HCT116 (cell line): ENCODE measurements at places on chromosomes 6 and 20.

GRCh38 chr6:37495244-37495934 lies 4.3 kb downstream of the CCDC167 start:
- DNase-seq = no peak
- no peak overlapping the region for H3K4me3 ChIP-seq
- peaks cover 4% of the 10 kb centered on the region; the same call in 1 of the 2 replicates for H3K4me1 ChIP-seq
- H3K27me3 ChIP-seq = no peaks in the 10 kb centered on the region
- no peak overlapping the region for H3K27ac ChIP-seq
- no peaks in the 10 kb centered on the region for H3K36me3 ChIP-seq

DNA sequence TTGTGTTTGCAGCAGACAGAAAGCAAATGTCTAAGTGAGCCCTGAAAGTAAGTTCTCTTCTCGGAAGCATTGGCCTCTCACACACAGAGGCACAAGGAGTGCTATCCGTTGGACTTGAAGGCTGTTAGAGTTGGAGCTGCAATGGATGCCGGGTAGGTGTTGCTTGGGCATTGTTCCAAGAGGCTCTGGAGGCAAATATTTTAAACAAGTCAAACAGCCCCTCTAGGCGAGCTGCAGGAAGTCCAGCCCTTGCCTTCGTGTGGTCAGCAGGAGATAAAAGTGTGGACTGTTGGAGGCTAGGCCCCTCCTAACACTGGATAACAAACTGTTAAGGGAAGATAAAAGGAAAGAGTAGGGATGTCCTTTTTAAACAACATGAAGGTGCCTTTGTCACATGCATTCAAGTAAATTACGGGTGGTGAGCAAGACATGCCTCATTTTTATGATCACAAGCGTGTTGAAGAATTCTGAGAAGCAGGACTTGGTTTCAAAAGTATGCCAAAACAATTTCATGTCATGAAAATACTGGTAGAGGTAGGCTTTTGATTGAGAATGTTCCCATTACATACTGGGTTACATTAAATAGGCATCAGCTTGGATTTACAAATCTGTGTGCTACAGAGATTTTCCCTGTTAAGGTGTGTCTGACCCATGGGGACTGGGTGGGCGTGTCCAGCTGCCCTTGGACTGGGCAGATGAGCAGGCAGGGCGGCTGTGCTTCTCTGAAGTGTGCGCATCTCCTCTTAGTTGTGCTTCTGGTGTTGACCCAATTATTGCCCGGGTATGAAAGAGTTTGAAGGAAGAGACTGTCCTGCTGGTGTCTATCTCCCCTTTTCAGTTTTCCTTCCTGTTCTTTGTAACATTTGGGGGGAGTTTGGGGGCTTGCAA lies 57.5 kb downstream of the RREB1 start:
- no peaks in the 10 kb centered on the region for H3K36me3 ChIP-seq
- H3K27ac ChIP-seq = no peak overlapping the region
- peaks cover 52% of the 10 kb centered on the region for H3K4me1 ChIP-seq
- no peak overlapping the region for H3K4me3 ChIP-seq
- no peaks in the 10 kb centered on the region for H3K27me3 ChIP-seq

- no peaks in the 10 kb centered on the region for H3K36me3 ChIP-seq
- H3K4me1 ChIP-seq = no peaks in the 10 kb centered on the region
- no peaks in the 10 kb centered on the region for H3K27me3 ChIP-seq
- H3K4me3 ChIP-seq = no peak overlapping the region
- DNase-seq = no peak
Measured at GRCh38 chr20:42083280-42083679, 465.1 kb upstream of the CHD6 start.

DNA sequence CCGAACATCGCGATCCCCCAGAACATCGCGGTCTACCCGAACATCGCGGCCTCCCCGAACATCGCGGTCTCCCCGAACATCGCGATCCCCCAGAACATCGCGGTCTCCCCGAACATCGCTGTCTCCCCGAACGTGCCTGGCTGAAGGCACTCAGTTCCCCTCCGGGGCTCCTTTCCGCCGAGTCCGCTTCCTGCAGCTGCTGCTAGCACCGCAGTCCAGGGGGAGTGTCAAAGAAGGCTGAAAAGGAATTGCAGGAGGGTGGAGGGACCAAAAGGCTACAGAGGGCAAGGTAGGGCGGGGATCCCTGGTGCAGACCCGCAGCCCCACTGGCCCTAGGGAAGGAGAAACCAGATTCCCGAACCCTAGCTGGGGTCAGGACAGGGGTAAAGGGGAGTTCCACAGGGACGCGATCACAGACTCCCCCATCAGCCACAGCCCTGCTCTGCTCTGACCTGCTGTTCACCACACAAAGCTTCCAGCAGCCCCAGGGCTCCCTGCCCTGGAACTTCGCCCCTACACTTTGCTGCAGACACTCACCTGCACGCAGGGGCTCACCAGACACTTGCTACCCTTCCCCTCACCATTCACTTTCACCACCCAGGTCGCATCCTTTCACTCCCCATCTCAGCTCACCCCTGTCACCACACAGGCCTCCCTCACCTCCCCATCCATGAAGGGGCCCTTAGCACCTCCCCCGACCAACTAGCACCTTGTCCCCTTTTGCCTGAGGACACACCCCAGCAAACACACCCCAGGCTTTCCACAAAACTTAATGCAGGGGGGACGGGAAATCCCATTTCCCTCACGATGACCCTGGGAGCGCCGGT lies 1.7 kb downstream of the ULBP1 start:
- DNase-seq = no peak
- no peaks in the 10 kb centered on the region for H3K27me3 ChIP-seq
- H3K4me3 ChIP-seq = no peak overlapping the region
- peaks cover 22% of the 10 kb centered on the region for H3K4me1 ChIP-seq
- no peak overlapping the region for H3K27ac ChIP-seq
- H3K36me3 ChIP-seq = no peaks in the 10 kb centered on the region

GRCh38 chr20:24042646-24043045 lies 54.1 kb upstream of the GGTLC1 start:
- no peak overlapping the region for H3K27ac ChIP-seq
- H3K4me3 ChIP-seq = no peak overlapping the region
- H3K27me3 ChIP-seq = no peaks in the 10 kb centered on the region
- no peaks in the 10 kb centered on the region for H3K4me1 ChIP-seq

- H3K27me3 ChIP-seq = peaks cover 22% of the 10 kb centered on the region
- no peak overlapping the region for H3K27ac ChIP-seq
- H3K36me3 ChIP-seq = no peaks in the 10 kb centered on the region
- no peak overlapping the region for H3K4me3 ChIP-seq
- no peak for DNase-seq
Measured at GRCh38 chr6:39599973-39600372, 125.2 kb downstream of the KIF6 start.

DNA sequence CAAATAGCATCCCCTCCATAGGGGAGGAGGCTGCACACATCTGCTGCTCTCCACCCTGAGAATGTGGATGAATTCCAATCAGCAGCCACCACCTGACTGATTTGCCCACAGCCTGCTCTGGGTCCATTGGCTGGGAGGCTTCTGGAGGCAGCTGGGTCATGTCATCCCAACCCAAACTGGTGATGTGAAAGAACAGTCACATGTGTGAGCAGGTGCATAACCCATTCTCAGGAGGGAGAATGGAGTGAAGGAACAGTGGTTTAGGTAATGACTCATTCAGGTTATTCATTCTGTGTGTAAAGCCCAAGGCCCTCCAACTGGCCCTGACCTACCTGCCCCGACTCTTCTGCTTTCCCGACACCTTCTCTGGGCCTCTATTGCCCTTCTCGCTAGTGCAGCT lies 90.9 kb upstream of the GCM1 start:
- H3K27ac ChIP-seq = no peak overlapping the region
- no peak overlapping the region for H3K4me3 ChIP-seq
- no peaks in the 10 kb centered on the region for H3K27me3 ChIP-seq
- no peaks in the 10 kb centered on the region for H3K36me3 ChIP-seq
- DNase-seq = no peak
- no peaks in the 10 kb centered on the region for H3K4me1 ChIP-seq

GRCh38 chr6:151131324-151132007 lies 108.3 kb upstream of the AKAP12 start:
- no peak overlapping the region for H3K27ac ChIP-seq
- H3K4me1 ChIP-seq = peaks cover 25% of the 10 kb centered on the region
- H3K4me3 ChIP-seq = no peak overlapping the region
- H3K36me3 ChIP-seq = no peaks in the 10 kb centered on the region
- H3K27me3 ChIP-seq = no peaks in the 10 kb centered on the region
- no peak for DNase-seq

- no peak for DNase-seq
- peak overlapping the region; percentile 59 for H3K27ac ChIP-seq
- H3K4me1 ChIP-seq = peaks cover 14% of the 10 kb centered on the region
- no peak overlapping the region for H3K4me3 ChIP-seq
Measured at GRCh38 chr6:140463312-140463710, 1088.9 kb upstream of the CITED2 start.

DNA sequence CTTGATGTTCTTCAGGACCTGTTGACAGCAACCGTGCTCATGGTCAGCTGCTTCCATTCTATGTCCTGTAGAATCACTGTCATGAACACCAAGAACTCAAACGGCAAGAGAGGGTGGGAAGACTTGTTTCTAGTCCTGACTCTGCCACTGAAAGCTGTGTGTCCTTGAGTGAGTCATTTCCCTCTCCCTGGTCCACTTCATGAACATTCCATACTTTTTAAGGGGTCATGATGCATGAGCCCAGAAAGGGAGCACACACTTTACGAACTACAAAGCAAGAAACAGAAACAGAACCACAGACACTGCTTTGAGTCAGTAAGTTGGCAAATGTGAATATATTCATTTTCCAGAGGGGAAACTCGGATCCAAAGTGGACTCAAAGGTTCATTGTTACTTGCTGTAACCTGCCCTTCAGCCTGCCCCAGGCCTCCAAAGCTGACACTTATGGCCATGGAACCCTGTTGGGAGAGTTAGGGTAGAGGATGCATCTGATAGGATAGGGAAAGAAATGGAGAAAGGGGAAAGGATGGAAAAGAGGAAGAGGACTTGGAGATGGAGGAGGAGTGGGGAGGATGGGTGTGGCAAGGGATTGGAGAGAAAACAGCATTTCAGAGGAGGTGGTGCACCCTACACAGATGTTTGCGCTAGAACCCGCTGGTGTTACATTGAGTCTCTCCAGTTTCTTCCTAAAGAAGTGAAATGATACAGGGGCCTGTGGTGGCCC lies 129.8 kb downstream of the FOXO3 start:
- no peaks in the 10 kb centered on the region for H3K27me3 ChIP-seq
- H3K27ac ChIP-seq = no peak overlapping the region
- H3K36me3 ChIP-seq = no peaks in the 10 kb centered on the region
- peaks cover 38% of the 10 kb centered on the region for H3K4me1 ChIP-seq
